Thoracic aorta endothelial cell (primary cell): ENCODE measurements at places on chromosomes 16 and 17. TPM values are rescaled to one million over a fixed set of nuclear protein-coding genes. Genes with fewer than 3 reads are reported as not detected.

The HNF1B gene
- total RNA-seq, result not detected in 2 replicates

The CHST5 gene
- total RNA-seq, result not detected in 2 replicates

The FBXL20 gene
- 12.2 and 13.5 TPM in 2 replicates for total RNA-seq

The ABCC6 gene
- under 0.01 and 0.57 TPM in 2 replicates for total RNA-seq

The MT3 gene
- not detected in 2 replicates for total RNA-seq

The C16orf95 gene
- total RNA-seq, result 2.9 and 4.3 TPM in 2 replicates

The SLC35B1 gene
- total RNA-seq, result 58.4 and 63.7 TPM in 2 replicates

The FKBP10 gene
- total RNA-seq, result 129 and 131 TPM in 2 replicates

The IGSF6 gene
- total RNA-seq, result not detected in 2 replicates
